ENCODE measurements at places on chromosomes 12 and 14. TPM values are rescaled to one million over a fixed set of nuclear protein-coding genes. Genes with fewer than 3 reads are reported as not detected.

The GPRC5A gene
- 1.9 TPM for total RNA-seq

The TIGAR gene
- total RNA-seq, result 14.4 TPM

The CCDC38 gene
- total RNA-seq, result 0.15 TPM

The GNB3 gene
- 5.4 TPM for total RNA-seq

The EXOC3L4 gene
- 0.42 TPM for total RNA-seq

The TAS2R10 gene
- not detected for total RNA-seq

The SERPINA9 gene
- not detected for total RNA-seq

The AGAP2 gene
- 7.5 TPM for total RNA-seq

The SLCO1B1 gene
- not detected for total RNA-seq

The CACNA1C gene
- total RNA-seq, result 201 TPM

The ADCY6 gene
- 57.0 TPM for total RNA-seq

The MDGA2 gene
- not detected for total RNA-seq

The GPRC5D gene
- not detected for total RNA-seq

The LUM gene
- 52.0 TPM for total RNA-seq

The C1QL4 gene
- not detected for total RNA-seq

The IGF1 gene
- 6.4 TPM for total RNA-seq

The GYS2 gene
- not detected for total RNA-seq

The TPPP2 gene
- 1.2 TPM for total RNA-seq

Measured in left ventricle myocardium superior (tissue), 1 donor.